ENCODE measurements at places on chromosomes 2 and 18.

DNA sequence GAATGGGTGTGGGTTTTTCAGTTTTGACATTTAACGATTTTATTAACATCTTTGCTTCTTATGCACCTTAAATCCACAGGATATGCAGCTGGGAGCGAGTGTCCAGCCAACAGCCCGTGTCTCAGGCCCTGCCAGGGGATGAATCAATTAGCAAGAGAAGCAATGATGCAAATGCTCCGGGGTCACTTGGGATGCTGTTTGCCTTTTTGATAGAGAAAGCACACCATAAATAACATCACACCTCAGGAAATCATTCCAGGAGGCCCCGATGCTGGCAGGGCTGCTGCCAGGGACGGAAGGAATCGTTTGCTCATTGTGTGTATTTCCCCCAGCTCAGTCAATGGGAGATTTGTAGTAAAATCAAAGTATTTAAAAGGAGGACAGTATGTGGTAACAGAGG is 394.0 kb upstream of the HNRNPA3 start:
- DNase-seq = no peak

DNA sequence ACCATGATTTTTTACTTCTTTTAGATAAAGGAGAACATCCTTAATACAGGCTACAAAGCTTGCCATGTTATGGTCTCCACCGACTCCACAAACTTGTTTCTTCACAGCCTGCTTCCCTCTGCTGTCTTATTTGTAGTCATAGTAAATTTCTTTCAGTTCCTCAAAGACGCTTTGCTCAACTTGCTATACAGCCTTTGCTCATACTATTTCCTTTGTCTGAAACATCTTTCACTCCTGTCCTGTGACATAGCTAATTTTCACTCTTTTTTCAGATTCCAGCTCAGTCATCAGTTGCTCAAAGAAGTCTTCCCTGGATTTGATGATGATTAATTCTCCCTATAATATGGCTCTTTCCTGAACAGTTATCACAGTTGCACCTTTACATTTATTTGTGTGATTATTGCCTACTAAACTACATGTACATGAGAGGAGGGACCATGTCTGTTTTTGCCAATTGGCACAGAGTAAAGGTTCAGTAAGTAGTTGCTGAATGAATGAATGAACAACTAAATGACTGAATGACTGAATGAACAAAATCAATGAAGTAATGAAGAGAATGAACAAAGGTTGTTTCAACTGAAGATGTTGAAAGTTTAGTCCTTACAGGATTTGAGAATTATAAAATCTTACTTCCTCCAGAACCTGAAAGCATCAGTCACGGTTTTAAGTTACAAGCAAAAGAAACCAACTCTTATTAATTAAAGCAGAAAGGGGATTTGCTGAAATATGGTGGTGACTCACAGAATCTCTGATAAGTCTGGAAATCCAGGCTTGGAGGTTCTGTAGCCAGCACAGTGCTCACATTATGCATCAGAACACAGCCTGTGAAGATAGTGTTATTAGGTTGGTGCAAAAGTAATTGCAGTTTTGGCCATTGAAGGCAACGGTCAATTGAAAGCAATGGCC is 186.4 kb upstream of the FAM98A start:
- no peak for DNase-seq

- DNase-seq = no peak
These were observed 23.4 kb upstream of the TSPYL6 start for GRCh38 chr2:54279385-54279784.

GRCh38 chr2:88724643-88725332 is 33.3 kb downstream of the RPIA start:
- no peak for DNase-seq

DNA sequence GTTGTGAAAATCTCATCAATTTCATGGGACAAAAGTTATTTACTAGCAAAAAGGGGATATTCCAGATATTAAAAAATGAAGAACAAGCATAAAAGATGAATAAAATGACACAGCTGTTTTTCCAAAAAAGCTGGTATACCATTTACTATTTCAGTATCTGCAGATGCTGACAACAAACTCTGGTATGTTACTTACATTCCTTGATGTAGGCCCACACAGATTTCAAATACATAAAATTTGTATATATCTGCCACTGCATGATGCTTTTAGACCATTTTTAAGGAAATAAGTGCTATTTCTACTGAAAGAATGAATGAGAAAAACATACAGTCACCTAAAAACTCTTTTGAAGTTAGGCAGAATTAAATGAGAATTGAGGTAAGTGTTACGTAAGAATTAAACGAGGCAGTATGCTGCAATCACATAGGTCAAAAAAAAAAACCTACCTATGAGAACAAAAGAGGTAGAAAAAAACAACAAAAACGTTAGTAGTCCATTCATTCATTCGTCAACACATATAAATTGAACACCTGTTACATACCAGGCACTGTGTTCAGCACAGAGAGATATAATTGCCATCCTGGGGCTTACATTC is 32.5 kb downstream of the ARL5A start:
- no peak for DNase-seq

- no peak for DNase-seq
These were observed 121.8 kb downstream of the DSC3 start for GRCh38 chr18:30920757-30921156.

DNA sequence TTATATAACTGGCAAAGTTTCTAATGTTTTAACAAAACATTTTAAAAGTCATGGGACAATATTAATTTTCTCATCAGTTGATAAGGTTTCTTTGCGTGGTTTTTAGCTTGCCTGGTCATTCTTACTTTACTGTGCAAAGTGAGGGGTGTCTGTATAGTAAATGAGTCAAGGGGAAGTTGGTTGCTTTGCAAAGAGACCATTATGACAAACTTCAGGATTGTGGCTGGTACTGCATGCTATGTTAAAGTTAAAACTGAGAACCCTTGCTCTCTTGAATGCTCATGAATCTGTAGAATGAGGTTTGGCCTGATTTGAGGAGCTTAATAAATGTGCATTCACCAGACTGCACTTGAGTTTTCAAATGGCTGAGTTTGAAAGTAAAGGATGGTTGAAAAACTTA is 47.0 kb downstream of the COL4A4 start:
- no peak for DNase-seq

DNA sequence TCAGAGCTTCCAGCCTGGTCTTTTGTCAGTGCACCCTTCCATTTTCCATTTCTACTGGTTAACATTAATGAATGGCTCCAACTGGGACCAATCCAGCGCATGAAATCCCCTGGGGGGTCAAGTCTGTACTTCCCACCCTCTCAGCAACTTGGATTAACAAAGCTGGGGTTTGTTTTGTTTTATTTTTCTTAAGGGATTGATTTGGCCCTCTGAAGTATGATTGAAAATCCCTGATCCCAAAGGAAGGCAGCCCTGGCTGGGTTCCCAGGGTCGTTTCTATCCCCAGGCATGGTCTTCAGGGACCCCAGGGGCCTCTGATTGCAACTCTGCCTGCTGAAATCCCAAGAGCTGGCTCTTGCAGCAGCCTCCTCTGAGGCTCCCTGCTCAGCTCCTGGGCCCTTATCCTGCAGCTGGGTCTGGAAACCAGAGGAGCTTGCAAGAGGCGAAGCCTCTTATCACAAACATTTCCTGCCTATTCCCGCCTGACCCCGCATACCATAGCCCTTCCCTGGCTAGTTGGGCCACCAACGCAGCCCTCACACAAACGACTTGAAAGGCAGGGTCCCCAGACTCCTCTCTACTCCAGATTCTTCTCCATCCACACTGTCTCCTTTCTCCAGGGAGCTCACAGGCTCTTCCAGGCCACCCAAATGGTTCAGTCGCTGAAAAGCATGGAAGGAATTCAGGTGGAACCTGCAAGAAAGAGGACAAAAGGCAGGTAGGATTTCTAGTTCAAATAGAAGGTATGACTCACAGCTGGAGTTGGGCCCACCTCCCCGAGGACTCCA is 109.7 kb upstream of the PKDCC start:
- no peak for DNase-seq

- DNase-seq = no peak
These were observed 18.9 kb downstream of the STON1 start for GRCh38 chr2:48548840-48549239.

DNA sequence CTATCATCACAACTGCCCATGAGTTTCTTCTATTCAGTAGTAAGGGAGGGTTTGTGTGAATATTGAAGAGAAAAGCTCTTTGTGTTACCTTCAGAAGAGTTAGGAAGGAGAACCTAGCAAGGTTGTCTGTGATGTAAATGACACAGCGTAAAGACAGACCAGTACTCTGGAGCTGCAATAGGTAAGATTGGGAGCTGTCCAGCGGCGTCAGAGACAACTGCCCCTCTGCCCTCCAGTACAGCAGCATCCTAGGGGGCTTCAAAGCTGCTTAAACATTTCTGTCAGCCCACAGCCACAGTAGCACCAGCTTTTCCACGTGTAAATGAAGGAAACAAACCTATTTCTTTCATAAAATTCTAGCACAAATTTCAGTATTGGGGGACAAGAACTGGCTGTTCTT is 34.5 kb downstream of the NYAP2 start:
- DNase-seq = no peak

DNA sequence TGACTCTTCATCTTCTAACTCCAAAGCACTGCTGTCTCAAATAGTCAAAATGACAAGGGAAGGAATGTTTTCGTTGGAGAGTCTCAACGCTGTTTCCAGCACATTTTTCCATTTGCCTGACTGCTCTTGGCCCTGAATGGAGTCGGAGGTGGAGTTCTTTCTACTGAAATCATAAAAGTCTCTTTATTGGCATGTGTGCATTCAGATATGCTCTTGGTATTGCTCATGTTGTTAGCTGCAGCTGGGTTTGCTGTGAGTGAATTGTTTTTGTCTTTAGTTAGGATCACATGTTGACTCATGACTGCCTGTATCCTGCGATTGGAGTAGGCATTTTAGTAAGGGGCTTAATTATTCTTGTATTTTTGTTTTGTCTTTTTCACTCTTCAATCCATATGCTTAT is 16.8 kb downstream of the TMEM17 start:
- no peak for DNase-seq

DNA sequence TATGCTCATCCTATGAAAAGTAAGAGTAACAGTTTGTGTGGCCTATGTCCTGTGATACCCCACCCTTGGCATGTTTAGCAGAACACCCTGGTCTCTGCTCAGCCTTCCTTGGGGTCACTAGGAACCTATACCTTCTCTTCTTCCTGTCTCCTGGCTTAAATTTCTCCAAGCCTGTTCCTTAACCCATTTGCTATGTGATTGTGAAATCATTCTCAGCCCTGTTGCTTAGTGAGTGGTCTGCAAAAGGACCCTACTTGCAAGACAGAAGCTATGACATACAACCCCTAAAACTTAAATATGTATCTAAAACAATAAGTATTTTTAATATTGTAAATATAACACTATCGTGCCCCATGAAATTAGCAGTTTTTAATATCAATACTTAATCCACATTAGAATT is 524.7 kb downstream of the PARD3B start:
- no peak for DNase-seq

- DNase-seq = no peak
These were observed 416.4 kb downstream of the CMPK2 start for GRCh38 chr2:6449343-6449742.

- no peak for DNase-seq
These were observed 103.6 kb upstream of the SOX11 start for GRCh38 chr2:5588601-5589000.

Measured in hematopoietic multipotent progenitor cell treated with erythropoietin and hydrocortisone succinate and interleukin-3 and kit ligand, for 6 days (in vitro differentiated cells).